ENCODE measurements at places on chromosomes 2 and 18.

DNA sequence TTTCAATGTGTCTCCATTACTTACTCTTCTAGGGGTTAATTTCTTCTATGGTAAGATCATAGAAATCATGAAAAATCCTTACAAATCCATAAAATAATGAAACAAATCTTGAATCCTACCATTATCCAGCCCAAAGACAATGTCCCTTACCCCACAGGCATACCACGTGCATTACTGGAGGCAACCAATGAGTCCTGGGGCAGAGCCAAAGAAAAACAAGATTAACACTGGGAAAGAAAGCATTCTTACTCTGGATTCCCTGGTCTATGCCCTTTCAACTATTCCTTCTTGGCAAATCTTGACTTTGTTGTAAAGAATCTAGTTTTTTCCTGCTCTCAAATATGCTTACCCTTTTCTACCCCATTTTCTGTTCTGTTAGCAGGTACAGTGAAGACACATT lies 3.1 kb upstream of the GALNT1 start:
- no peak for DNase-seq

GRCh38 chr2:86790676-86791572 lies at the start of gene CD8A:
TSS of gene CD8A (minus strand) at chr2:86790913. CDS start at chr2:86790825, 88 bp downstream.
- DNase-seq = no peak

- DNase-seq = no peak
Measured at GRCh38 chr2:237222178-237222577, 136.5 kb downstream of the COPS8 start.

DNA sequence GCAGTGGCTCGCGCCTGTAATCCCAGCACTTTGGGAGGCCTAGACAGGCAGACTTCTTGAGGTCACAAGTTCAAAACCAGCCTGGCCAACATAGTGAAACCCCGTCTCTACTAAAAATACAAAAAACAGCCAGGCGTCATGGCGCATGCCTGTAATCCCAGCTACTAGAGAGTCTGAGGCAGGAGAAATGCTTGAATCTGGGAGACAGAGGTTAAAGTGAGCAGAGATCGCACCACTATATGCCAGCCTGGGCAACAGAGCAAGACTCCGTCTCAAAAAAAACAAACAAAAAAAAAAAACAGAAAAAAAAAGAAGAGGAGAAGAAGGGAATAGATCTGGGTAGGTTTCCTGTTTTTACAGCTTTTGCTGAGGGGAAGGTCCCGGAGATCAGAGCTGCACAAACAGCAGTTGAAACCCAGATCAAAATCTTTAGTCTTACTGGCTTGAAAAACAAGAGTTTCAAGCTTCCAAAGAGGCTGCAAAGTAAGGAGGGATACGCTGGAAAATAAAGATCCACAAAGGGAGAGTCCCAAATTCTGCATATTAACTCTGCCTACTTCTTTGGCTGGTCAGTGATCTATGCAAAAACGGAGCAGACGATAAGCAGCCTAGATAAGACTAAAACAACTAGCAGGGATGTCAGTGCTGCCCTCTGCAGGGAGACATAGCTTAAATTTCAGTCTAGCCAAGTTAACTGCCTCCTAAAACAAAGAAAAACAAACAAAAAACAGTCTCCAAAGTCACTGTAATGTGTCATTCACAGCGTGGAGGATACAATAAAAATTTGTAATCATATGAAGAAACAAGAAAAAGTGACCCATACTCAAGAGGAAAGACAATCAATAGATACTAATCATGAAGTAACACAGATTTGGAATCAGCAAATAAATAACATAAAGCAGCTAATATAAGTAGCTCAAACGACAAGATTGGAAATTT lies 74.1 kb downstream of the TLK1 start:
- no peak for DNase-seq

GRCh38 chr2:189118386-189118785 lies 61.2 kb downstream of the COL5A2 start:
- no peak for DNase-seq

DNA sequence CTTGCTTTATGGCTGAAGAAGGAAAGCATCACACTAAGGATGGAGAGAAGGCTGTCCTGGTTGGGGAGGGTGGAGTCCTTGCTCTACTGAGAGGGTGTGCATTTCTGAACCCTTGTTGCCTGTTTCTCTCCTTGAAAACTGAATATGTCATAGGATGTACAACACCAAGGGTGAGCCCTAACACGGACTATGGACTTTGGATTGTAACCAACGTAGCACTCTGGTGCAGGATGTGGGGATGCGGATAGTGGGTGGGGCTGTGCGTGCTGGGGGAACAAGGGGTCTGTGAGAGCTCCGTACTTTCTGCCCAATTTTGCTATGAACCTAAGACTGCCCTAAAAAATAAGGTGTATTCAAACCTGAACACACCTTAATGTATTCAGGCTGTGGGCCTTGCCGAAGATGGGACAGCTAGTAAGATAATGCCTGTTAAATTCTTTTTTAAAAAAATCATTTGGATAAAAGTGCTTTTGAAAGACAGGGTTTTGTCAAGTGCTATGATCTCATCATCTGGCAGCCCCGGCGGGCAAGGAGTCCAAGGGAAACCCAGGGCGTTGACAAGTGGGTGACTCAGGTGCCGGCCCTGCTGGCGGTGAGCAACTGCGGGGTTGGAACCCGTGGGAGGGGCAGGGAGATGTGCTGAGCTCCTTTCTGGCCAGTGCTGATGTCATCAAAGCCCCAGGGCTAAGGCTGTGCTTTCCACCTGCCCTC lies 54.0 kb downstream of the GATA6 start:
- DNase-seq = no peak

DNA sequence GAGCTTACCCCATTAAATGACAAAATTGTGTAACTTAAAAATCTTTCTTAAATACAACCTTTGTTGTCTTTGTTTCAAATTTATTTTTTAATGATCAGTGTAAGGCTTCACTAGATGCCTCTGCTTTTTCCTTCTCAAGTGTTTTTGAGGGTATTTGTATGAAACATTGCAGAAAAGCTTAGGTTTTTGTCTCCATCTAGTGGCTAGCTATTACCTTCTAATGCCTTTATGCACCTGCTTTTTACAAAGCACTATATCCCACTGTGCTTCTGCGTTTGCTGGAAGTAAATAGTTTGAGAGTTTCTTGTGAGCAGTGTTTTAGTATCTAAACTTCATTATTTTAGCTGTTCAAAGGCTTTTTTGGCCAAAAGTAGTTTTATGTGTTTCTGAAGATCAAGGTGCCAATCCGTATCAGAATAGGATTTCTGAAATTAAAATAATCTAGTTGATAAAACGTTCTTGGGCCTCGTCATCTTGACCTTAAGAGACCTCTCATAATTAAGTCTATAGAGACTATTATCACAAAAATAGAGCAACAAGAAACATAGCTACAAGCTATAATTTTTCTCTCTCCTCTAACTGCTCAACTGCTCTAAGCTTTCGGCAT lies 47.0 kb downstream of the IWS1 start:
- DNase-seq = peak; percentile 0

- DNase-seq = no peak
Measured at GRCh38 chr2:170723446-170723958, 8.4 kb downstream of the SP5 start.

DNA sequence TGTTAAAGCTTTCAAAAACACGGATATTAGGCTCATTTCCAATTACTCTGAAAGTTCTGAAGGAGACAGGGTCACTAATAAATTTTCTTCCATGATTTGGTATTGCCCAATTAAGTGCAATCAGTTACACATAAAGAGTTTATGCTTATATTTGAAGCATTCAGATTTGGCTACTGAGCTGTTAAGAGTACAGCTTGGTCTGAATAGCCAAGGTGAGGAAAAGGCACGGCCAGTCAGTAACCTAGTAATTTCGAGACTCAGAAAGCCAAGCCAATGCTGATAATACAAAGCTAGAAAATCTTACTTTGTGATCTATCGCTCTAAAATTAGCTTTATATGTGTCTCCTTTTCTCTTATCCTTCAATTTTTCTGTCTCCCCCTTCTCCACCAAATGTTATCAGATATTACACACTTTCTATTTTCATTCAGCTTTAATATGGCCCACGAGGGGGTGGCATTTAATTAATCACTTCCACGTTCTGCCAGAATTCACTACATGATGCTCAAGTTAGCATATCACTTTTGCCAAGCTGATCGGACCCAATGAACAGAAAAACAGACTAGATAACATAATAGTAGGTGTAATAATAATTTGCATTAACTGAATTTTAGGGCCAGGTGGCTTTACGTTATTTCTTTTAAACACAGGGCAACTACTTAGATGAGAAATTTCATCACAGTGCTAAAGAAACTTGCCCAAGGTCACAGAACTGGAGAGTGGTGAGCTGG lies 138.4 kb downstream of the TCF4 start:
- DNase-seq = no peak

- DNase-seq = no peak
Measured at GRCh38 chr2:146267093-146267492, 1577.7 kb upstream of the ACVR2A start.

DNA sequence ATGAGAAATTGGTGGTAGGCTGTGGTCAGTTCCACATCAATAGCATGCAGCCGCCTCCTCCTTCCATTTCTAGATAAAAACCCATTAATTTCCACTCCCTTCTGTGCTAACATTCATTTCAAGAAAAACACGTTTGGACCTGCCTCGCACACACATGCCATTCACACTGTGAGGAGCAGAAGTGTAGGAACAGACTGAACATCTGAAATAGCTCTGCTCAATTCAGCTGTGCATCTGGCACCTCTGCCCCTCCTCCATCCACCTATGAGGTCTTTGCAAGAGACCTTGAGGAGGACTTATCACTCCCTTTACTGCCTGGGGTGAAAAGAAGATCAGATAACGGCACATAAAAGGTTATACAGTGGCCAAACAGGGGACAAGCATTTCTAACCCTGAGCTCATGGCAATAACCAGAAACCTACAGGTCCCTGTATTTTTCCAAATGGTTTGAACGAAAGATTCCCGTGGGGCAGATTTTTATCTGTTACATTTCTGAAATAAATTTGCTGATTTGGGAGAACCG lies 30.8 kb upstream of the LRP2 start:
- no peak for DNase-seq

DNA sequence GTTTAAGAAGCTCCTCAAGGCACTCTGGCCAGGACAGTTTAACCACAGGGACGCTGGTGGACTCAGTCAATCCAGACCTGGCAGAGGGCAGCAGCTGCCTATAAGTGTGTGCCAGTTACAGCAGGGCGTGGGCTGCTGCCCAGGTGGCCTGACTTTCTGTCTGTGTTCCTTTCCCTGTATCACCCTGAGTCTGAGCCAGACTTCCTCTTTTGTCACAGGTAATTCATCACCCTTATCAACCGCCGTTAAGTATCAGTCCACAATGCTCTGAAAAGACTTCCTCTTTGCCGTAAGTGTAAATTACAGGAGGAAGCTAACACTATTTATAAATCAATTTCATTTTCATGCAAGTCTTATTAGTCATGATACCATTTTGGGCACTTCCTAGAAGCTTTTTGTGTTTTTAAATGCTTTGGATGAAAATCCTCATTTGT lies 7.0 kb downstream of the LPIN1 start:
- peak; percentile 41 for DNase-seq

DNA sequence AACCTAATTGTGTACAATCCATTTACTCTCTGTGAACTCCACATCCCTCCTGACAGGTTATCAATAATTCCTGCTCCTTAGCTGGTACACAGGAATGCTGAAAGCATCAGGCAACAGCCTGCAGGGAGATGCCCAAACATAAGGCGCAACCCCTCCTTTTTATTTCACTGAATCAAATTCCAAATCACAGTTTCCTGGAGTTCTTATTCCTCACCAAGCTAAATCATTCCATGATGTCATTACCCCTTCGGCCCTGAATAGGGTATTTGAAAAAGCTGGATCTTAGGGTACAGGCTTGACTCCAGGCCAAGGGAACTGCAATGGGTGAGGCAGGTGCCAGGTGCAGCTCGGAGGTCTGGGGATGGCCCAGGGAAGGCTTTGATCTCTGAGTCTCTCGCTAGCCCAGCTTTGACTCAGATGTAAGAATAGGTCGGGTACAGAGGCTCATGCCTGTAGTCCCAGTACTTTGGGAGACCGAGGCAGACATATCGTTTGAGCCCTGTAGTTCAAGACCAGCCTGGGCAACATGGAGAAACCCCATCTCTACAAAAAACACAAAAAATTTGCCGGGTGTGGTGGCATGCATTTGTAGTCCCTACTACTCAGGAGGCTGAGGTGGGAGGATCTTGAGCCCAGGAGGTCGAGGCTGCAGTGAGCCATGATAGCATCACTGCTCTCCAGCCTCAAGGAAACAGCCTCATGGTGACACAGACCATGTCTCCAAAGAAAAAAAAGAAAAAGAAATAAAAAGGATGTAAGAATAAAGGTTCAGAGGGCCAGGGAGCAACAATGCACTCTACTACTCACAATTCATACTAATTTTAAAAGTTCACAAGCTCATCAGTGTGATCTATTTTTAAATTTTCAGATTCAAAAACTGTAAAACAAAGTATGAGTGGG lies 6.8 kb downstream of the FHL2 start:
- no peak for DNase-seq

- no peak for DNase-seq
Measured at GRCh38 chr2:207616185-207616584, 9.0 kb downstream of the METTL21A start.

GRCh38 chr2:156309167-156309566 lies 23.4 kb downstream of the NR4A2 start:
- DNase-seq = no peak

GRCh38 chr2:47208852-47209606 lies 53.9 kb upstream of the STPG4 start:
- no peak for DNase-seq

- DNase-seq = peak; percentile 19
Measured at GRCh38 chr18:70931942-70932814, 643.3 kb downstream of the SOCS6 start.

GRCh38 chr2:144349674-144350073 lies 170.2 kb downstream of the ZEB2 start:
- no peak for DNase-seq

DNA sequence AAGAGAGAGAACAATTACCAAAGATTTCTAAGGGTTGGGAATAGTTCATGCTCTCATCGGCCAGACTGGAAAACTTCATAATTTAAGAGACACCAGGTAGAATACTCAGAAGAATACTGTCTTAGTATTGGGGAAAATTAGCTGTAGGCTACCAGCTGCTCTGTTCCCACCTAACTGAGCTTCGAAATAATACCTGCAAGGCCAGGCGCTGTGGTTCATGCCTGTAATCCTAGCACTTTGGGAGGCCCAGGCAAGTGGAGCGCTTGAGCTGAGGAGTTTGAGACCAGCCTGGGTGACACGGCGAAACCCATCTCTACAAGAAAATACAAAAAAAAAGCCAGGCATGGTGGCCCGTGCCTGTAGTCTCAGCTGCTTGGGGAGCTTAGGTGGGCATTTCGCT lies 35.8 kb downstream of the MAP4K3 start:
- DNase-seq = no peak

DNA sequence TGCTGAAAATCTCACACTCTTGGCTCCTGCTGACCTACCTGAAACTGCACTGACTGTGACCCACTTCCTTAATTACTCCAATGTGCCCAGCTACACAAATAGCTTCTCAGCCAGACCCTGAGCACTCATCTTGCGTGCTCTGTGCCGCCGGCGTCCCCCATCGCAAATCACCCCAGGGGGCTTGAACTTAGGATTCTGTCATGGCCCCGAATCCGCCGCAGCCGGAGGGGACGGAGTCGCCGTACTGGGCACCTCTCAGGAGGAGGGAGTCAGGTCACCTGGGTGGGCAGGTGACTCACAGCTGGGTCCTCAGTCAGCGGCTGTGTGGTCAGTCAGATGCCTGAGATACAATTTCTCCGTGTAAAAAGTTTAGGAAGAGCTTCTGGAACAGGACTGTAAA lies 804.9 kb upstream of the SALL3 start:
- no peak for DNase-seq

All from NCI-H1092 (cell line).